ENCODE measurements at places on chromosomes 3 and 15. TPM values are rescaled to one million over a fixed set of nuclear protein-coding genes. Genes with fewer than 3 reads are reported as not detected.

The CRABP1 gene
- 5.2 TPM for total RNA-seq

The SPATA12 gene
- total RNA-seq, result not detected

The A4GNT gene
- total RNA-seq, result not detected

The KBTBD13 gene
- total RNA-seq, result not detected

The KIF15 gene
- total RNA-seq, result 2.7 TPM

The CELF6 gene
- total RNA-seq, result 0.65 TPM

The PDCD10 gene
- total RNA-seq, result 38.4 TPM

The PLAAT1 gene
- not detected for total RNA-seq

The TOPAZ1 gene
- not detected for total RNA-seq

The CADM2 gene
- total RNA-seq, result 2.2 TPM

The RCN2 gene
- 82.2 TPM for total RNA-seq

The PRRT3 gene
- total RNA-seq, result 7.9 TPM

The PLA2G4B gene
- 3.2 TPM for total RNA-seq

The CHST13 gene
- not detected for total RNA-seq

The GOLGA8O gene
- total RNA-seq, result 2.4 TPM

The ACVR2B gene
- total RNA-seq, result 9.4 TPM

The FGF7 gene
- total RNA-seq, result 0.32 TPM

The EPB42 gene
- not detected for total RNA-seq

The GOLGA8K gene
- total RNA-seq, result 0.75 TPM

The SLC22A13 gene
- total RNA-seq, result 1.2 TPM

The SLC22A14 gene
- total RNA-seq, result 0.47 TPM

The CCDC39 gene
- total RNA-seq, result not detected

The RHOV gene
- total RNA-seq, result 0.46 TPM

The ANKRD34C gene
- total RNA-seq, result not detected

The PAQR5 gene
- total RNA-seq, result 1.5 TPM
